ENCODE measurements at places on chromosomes 1 and 21.
A peak's percentile ranks its signal among the peaks of the same experiment; 100 is the strongest.

- no peak for DNase-seq
These were observed 30.3 kb downstream of the TCP10L start for GRCh38 chr21:32554832-32555638.

DNA sequence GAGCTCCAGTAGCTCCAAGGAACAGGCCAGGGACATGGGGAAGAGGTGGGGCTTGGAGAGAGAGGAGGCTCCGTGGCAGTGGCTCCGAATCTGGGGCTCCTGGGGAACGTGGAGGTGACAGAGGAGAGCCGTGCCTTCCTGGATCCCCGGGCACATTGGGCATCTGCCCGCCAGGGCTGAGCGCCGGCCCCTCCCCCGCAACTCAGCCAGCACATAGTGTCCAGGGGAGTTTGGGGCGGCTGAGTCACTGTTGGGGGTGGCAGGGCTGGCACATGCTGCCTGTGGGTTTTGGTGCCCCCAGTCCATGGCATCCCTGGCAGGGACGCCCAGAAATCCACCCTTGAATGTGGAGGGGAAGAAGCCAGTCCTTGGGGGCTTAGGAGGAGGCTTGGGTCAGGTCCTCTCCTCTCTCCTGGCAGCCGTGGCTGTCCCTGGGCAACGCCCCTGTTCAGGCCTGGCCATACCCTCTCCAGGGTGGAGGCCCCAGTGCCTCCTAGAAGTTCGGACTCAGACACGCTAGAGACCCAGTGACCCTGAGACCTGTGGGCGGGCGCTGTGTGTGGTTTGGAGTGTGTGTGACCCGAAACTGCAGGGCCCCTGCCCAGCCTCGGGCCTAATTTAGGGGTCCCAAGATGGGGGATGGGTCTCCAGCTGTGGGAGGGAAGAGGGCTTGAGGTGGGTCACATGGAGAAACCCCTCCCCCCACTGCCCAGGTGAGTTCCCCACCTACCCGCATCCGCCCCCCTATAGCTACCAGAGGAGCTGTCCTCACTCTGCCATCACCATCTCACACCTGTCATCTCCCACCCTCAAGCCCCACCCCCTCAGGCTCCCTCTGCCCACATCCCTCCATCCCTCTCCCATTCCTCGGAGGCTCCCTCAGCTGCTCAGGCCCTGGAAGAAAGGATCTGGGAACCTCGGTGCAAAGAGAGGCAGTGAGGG, 1.6 kb downstream of the HSPB7 start:
- DNase-seq, result no peak

- no peak for DNase-seq
These were observed 66.8 kb upstream of the SLC25A33 start for GRCh38 chr1:9472386-9473031.

DNA sequence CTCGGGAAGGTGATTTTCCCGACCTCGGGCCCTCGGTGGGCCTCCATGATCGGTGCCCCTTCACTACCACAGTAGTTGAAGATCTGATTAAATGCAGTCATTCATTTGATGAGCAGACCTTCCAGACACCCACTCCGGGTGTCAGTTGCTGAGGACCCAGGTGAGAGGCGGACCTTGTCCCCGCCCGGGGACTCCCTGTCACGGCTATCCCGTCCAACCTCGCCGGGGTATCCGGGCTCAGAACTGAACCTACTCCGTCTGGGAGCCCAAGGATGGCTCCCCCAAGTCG, 22.6 kb downstream of the RNU1-3 start:
- no peak for DNase-seq

- no peak for DNase-seq
These were observed 647.0 kb downstream of the PLPP3 start for GRCh38 chr1:55932402-55932801.

DNA sequence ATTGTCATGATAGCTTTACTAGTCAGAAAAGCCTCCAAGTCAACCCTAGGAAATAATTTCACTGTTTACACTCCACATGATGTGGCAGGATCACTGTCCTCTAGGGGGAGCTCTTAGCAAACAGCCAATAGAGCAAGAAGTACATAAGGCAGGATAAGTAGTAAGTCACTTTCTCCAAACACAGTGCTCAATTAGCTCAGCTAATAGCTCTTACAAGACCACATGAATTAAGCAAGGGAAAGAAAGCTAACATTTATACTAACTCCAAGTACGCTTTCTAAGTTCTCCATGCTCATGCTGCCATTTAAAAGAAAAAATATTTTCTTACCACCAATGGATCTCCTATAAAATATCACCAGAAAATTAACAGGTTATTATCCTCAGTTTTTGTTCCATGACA, 66.9 kb upstream of the LRIF1 start:
- DNase-seq, result no peak

- DNase-seq, result no peak
These were observed 3.6 kb upstream of the ADAMTSL4 start for GRCh38 chr1:150545486-150546032.

GRCh38 chr1:62810420-62811274, 26.7 kb downstream of the ATG4C start:
- DNase-seq, result no peak

- DNase-seq, result no peak
These were observed 319.8 kb upstream of the SPAG17 start for GRCh38 chr1:118504867-118505266.

- DNase-seq, result peak; percentile 27
These were observed 16.2 kb downstream of the PLEKHO1 start for GRCh38 chr1:150165622-150166612.
